NCI-H2081 (cell line): ENCODE measurements at places on chromosomes 11 and 22.

DNA sequence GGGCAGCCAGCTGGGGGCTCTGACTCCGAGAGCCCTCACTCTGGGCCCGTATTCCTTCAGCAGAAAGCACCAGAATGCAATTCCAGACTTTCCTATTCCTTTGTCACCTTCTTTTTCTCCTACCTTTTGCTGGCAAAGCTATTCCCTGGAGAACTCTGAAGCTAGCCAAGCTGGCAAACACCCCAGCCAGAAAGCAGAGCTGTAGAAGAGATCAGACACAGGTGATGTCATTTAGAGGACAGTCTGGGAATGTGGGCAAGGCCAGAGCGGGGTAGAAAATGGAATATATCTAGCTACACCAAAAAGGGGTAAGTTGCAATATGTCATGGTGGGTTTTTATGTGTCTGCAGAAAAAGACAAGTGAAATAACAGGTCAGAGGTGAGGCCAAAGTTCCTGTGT, 205.1 kb downstream of the NXPE2 start:
- DNase-seq: no peak

DNA sequence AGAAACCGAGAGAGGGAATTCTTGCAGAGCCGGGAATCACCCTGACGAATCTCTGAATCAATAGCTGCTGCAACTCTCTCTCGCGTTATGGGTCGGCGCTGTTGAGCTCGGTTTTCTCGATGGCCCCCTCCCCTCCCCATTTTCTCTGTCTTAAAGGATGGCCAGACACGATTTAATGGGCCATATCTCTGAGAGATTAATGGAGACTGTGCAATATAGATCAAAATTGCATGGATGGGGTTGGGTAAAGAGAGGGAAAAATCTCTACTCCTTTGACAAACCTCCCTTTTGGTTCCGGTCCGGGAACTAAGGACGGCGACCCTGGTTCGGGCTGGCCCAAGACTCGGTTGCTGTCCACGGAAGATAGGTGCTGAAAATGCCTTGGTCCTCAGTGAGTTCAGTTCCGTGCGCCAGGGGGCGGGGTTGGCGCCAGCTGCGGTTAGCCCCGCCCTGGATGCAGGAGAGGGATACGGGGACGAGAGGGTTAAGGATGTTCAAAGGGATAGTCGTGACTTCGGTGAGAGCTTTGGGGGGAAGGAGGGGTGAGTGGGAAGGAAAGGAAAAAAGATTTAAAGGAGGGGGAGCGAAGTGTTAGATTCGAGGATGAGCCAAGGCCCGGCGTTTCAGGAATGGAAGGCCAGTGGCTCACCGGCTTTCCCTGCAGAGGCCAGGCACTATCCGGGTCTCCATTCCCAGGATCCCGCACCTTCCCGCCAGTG, 103.6 kb upstream of the HSD17B12 start:
- no peak for DNase-seq

DNA sequence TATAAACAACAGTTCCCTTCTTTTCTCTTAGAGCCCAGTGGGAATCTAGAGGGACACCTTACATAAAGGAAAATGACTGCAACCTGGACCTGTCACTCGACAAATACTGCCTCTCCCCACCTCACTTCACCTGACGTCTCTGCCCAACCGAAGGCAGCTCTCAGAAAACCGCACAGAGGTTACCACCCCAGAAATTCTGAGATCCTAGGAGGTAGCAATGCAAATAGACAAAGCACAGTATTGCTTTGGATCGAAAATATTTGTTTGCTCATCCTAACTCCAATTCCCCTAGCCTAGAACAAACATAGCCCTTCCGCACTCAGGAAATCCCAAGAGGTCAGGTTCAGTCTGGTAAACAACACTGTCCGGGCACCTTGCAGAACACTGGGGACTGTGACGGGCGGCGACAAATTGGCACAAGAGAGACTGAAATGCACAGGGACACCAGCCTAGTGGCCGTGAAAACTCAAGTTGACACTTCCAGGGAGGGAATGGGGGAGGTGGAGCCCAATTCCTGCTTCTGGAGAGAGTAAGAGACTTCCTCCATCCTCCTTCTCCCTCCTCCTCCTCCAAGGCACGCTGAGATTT, 420 bp upstream of the TRIM44 start:
- DNase-seq: peak; percentile 65

GRCh38 chr22:47029244-47030074, 267.0 kb downstream of the TBC1D22A start:
- DNase-seq: no peak

DNA sequence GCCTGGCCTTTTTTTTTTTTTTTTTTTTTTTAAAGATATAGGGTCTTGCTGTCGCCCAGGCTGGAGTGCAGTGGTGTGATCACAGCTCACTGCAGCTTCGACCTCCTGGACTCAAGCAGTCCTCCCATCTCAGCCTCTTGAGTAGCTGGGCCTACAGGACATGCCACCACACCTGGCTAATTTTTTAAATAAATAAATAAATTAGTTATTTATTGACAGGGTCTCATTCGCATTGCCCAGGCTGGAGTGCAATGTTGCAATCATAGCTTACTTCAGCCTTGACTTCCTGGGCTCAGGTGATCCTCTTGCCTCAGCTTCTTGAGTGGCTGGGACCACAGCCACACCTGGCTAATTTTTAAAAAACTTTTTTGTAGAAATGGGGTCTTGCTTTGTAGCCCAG, 10.5 kb downstream of the AP2A2 start:
- no peak for DNase-seq

DNA sequence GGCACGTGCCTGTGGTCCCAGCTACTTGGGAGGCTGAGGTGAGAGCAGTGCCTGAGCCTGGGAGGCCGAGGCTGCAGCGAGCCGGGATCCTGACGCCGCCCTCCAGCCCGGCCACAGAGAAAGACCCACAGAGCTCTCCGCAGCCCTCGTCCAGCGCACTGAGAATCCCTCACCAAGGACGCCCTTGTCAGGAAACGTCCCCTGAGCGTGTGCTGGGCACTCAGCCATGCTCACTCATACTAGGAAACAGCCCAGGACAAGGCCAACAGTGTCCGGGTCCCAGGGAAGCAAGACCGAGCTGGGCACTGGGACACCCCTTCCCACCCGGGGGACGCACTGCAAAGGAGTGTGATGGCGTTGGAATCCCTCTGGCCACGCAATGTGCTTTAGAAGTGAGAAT, 14.5 kb downstream of the DEAF1 start:
- no peak for DNase-seq

GRCh38 chr11:61195719-61196118, 7.6 kb upstream of the PGA3 start:
- no peak for DNase-seq

DNA sequence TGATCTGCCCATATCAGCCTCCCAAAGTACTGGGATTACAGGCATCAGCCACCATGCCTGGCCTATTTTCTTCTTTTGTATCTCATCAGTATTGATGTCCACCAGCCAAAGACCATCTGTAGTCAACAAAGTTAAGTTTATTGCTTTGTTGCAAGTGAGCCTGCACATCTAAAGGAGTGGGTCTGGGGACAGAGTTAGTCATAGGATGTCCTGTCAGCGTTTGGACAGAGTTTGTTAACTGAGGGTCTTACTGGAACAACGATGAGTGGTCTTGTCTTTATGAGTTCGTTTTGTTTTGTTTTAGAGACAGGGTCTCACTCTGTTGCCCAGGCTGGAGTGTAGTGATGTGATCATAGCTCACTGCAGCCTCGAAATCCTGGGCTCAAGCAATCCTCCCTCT, 40.6 kb upstream of the SEPTIN5 start:
- DNase-seq: no peak

DNA sequence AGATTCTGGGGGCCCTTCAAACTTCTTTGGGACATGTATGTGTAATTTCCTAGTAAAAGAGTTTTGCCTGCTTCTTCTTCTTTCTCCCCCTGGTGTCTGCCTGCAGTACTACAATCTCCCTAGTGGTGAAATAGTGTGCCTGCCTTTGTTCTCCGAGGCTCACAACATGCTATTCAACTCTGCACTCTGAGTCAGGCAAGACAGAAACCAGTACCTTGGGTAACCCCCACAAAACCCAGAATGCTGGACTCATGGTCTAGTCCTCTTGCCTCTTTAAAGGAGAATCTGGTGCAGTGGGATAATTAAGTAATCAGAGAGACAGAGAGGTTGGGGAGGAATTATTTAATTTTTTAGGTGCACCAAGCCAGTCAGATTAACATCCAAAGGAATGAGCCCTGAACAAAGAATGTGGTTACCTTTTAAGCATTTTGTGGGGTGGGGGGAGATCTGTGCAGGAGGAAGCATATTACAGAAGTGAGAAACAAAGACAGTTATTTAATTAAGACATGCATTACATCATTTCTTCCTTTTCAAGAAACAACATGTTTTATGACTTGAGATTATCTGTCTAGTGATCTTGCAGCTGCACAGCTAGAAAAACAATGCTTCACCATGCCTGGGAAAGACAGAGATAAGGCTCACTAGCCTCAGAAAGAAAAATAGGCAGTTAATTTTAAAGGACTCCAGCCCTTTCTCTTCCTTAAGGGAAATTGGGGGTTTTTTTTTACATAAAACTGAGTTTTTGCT, 11.0 kb upstream of the MS4A6A start:
- DNase-seq: peak; percentile 52

DNA sequence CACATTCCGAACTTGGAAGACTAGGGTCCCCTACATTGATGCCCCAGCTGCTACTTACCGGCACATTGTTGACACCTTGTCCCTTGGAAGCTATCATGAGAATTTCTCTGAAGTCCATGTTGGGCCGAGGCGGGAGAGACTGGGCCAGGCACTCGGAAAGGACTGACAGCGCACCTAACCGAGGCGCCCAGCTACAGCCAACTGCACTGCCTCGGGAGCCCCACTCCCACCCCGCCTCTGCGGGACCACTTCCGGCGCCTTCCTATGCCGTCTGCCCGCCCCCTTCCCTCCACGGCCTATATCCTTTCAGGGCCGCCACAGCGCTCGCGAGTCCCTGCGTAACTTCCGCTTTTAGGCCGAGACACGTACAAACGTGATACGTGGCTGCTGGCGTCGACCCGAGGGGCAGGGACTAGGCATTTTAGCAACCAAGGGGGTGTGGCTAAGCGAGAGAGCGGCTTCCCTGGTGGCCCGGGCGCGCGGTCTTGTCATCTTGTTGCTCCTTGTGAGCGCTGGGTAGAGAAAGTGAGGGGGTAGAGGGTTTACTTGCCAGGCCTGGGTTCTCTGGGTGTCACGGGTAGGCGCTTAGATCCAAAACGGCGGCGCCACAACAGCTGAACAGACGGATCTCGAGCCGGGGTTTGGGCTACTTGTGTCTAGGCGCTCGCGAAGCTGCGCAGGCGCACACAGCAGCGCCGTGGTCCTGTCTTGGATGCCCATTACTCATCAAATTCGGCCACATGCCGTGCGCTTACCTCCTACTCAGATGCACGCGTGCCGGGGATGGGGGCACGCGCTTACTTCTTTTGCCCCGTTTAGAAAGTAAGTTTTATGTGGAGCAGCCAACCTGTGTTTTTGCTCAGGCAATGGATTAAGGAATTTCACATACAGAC, at the start of gene SPTY2D1:
Gene SPTY2D1 (minus strand): TSS at position 203 of the 893 bp plus-strand sequence. CDS start 85 bp downstream, at position 118.
- DNase-seq: peak; percentile 98

DNA sequence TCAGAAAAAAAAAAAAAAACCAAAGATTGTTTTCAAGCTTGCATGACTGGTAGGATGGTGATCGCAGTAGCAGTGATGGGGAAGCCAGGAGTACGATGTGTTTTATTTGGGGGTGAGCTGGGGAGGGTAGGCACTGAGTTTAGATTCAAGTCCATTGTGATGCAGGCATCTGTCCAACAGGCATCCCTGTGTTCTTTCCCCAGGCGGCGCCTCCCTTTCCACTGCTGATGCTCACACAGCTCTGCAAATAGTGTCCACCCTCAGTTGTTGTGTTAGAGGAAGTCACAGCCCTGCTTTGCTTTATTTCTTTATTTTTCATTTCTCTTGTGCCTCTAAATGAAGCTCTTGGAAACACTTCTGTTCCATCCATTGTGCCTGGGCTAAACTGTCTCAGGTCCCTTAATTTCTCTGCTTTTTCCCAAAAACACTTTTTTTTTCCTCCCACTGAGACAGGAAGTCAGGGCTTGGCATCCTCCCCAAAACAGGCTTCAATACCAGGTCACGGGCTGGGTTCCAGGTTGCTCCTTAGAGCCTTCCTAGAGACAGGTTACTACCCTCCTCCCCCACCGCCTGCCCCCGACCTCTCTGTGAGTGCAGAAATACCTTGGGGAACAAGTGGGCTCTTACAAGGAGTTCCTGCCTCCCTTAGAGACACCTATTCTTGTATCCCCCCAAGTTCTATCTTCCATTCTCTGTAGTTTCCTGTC, 38.6 kb upstream of the HSPA8 start:
- peak; percentile 70 for DNase-seq

GRCh38 chr11:119103793-119104192, 2.1 kb upstream of the DPAGT1 start:
- no peak for DNase-seq

DNA sequence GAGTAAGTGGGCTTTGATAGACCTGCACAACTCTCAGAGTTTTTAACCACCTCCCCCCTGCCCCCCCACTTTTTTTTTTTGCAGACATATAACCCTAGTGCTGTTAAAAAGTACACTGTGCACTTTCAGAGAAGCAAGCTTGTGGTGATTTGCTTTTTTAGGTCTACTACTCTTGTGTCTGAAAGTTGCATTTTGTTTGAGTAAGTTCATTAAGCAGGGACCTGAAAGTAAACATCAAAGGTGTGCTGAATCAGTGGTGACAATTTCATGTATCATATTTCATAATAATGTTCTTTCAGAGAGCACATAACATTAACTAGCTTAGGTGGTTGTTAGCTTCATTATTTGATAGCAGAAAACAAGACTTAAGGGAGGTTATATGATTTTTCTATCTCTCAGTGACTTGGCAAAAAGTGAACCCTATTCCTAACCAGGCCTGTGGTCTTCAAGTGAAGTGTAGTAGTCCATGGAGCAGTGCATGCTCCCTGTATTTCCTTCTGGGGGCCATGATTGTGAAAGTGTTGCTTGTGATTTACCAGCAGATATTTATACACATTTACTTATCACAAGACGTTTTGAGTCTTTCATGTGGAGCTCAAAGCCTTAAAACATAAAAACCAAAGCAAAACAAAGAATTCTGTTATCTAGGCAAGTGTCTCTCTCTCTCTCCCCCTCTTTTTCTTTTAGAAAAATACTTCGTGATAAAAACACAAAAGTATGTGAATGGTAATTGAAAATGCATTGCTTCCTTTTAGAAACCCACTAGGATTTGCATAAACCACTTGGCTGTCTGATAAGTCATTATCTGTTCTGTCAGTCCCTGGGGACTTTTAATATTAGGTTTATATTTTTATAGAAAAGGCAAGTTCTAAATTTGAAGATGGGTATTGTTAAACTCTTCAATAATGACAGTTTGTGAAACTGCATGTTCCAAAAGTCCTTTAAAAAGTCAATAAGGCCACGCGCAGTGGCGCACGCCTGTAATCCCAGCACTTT, 7.5 kb upstream of the RAG2 start:
- no peak for DNase-seq

GRCh38 chr11:113182288-113182687, 132.1 kb upstream of the TTC12 start:
- DNase-seq: no peak

DNA sequence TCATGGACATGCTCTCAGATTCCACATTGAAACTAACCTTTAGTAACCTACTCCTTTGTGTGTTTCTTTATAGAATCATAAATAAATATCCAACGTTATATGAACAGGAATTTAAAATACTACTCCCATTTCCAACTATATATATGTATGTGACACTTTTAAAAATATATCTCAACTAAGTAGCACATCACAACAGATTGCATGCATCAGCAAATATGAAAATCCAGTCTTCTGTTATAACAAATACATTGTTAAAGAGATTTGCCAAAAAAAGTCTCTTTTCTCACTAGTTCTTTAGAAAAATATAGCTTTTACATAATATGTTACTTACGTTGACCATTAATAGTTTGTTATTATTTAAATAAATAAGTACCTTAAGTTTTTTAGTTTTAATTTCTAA, 1608.6 kb upstream of the RAG2 start:
- no peak for DNase-seq

- DNase-seq: no peak
Measured at GRCh38 chr11:113528982-113529381, 53.8 kb upstream of the DRD2 start.
